NCI-H345 (cell line): ENCODE measurements at places on chromosomes 5 and 9.
A peak's percentile ranks its signal among the peaks of the same experiment; 100 is the strongest.

DNA sequence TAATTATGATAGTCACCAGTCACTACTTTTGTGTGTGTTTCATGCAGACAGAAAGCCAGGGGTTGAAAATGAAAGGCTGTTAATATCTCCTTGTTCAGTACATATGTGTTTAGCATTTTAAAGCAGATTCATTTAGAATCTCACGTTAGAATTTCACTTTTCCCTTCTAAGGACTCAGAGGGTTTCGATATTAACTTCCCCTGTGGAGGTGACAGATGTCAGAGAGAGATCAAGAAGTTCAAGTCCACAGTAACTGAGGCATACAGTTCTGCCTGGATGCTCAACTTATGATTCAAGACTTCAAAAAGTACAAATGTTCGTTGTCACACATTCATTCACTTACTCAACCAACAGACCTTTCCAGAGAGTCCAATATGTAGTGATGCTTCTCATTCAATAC, 251.1 kb downstream of the EBF1 start:
- DNase-seq, result no peak

DNA sequence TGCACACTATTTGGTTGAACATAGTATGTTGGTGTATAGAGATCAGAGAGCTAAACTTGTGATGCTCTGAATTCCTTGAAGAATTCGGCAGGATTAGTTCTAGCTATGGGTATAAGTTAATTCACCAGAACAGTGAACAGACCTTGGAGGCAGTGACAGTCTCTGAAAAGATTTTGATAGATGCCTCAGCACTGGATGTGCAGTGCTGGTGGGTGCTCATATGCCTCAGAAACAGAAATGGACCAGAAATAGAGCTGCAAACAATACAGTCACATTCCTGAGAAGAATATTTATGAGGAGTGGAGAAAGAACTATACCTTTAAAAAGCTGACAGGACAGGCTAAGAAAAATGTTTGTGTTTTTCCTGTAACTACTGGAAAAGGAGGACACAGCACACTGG, 747.7 kb downstream of the KCTD16 start:
- no peak for DNase-seq

DNA sequence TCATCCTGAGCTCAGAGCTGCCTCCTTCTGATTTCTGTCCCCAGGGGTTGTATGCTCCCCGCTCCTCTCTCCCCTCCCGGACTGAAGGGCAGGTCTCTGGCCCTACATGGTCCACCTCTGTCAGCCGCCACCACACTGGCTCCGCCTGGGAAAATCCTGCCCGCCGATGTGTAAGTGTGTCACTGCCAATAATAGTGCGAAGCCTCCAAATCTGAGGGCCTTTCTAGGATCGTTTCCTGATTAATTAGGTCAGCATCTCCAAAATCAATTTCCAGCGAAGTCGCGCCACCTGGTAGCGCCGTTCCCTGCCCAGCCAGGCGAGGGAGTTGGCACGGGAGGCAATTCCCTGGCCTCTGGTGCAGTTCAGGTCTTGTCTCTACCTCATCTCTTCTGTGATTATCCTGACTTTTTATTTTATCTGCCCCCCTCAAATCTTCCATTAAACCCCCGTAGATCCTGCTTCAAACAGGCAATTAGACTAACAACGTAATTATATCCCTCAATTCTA, 73.5 kb downstream of the ZNF618 start:
- no peak for DNase-seq

- DNase-seq, result no peak
Observed at GRCh38 chr5:116740771-116741170, 166.1 kb upstream of the SEMA6A start.

DNA sequence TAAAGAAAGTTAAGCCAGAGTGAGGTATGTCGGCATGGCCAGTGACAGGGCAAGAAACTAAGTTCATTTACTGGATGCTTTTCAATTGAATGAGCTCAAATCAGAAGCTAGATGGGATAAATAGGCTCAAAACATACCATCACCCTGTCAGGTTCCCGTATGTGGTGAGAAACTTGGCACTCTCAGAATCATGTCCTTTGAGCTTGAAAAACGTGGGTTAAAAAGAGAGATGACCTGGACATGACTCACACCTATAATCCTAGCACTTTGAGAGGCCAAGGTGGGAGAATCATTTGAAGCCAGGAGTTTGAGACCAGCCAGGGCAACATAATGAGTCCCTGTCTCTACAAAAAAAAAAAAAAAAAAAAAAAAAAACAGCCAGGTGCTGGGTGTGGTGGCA, 121.7 kb upstream of the RGMB start:
- DNase-seq, result no peak

- peak; percentile 54 for DNase-seq
Observed at GRCh38 chr5:36305571-36306326, 4.0 kb upstream of the RANBP3L start.

GRCh38 chr5:89847743-89848142, 561.8 kb downstream of the CETN3 start:
- DNase-seq, result no peak

DNA sequence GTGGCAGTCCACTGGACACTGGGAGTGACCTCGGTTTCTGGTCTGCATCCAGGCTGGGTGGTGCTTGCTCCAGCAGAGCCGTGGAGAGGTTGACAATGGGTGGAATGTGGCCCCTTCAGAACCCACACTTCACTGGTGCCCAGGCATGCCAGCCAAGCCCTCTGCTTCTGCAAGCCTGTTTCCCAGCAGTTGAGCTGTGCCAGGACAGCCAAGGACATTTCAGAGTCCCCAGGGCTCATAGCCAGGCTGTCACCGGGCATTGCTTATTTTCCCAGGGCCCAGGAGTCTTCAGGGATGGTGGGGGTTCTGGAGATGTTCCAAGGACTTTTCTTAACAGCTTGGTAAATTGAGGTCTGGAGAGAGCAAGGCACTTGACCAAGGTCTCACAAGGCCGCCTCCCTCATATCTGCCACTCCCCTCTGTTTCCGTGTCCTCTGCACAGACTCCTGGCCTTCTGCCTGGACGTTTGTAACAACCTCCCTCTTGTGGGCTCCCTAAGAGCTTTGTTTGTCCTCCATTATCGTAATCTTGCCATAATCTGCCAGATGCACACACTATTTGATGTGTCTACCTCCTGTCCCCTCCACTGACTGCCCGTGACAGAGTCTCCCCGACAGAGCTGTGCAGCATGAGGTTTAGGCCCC, 3.8 kb upstream of the NDST1 start:
- DNase-seq, result no peak

GRCh38 chr9:18357321-18357720, 116.6 kb upstream of the ADAMTSL1 start:
- DNase-seq, result no peak

DNA sequence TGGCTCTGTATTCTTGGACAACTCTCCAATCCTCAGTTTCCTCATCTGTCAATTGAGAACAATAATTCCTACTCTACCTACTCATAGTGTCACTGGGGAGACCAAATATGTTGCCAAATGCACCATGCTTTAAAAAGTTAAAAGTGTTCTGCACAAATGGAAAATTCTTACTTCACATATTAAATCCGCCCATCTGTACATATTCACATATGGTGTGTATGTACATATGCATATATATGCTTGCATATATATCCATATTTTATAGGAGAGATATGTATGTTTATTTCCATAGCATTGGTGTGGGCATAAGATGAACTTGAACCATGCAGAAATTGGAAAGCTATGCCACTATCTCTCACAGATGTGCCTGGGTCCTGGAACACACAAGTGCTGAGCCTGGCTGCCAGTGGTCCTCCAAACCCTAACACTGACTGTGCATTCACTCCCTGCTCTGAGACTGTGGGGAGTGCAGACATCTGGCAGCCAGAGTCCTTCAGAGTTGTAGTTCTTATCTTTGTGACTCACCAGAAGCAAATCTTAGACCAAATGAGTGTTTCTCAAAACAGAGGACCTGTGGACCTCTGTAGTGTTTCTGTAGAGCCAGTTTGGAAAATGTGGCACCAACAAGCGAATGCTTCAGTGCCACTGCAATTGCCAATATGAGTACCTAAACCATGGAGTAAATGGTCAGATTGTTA, 168.7 kb downstream of the GRIA1 start:
- DNase-seq, result no peak

DNA sequence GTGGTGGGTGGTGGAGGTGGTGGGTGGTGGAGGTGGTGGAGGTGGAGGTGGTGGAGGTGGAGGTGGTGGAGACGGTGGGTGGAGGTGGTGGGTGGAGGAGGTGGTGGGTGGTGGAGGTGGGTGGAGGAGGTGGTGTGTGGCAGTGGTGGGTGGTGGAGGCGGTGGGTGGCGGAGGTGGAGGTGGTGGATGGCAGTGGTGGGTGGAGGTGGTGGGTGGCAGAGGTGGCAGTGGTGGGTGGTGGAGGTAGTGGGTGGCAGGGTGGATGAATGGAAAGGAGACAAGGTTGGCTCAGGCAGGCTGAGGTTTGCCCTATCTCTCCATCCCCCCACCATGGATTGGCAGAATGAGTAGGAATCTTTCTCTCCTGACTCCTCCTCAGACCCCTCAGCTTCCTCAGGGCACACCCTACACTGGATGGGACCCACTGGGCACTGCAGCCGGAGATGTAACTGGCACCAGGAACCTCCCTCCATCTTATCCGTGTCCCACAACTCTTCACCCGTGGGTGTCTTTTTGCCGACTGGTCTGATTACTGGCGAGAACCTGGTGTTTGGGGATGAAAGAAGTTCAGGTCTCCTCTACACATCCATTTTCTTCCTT, 166.3 kb downstream of the C9orf50 start:
- DNase-seq, result no peak

GRCh38 chr9:127865645-127866464, 11.4 kb upstream of the ENG start:
- DNase-seq, result no peak

DNA sequence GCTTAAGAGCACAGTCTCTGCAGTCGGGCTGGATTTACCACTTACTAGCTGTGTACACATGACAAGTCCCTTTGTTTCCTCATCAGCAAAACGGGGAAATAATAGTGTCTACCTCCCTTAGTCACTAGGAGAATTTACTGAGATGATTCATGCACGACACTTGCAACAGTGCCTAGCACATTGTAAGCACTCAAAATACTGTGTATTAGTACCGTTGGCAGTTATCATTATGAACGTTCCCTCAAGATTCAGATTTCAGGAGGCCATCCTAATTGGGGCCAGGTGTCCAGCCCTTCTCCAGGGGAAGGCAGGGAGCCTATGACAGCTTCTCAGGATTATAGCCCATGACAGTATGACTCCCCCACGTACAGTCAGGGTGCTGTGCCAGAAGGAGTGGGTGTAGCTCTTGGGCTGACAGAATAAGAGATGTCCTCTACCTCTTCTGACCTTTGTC, 164.3 kb downstream of the DOCK2 start:
- DNase-seq, result peak; percentile 30

GRCh38 chr9:118418887-118419565, 714.8 kb downstream of the TLR4 start:
- no peak for DNase-seq

DNA sequence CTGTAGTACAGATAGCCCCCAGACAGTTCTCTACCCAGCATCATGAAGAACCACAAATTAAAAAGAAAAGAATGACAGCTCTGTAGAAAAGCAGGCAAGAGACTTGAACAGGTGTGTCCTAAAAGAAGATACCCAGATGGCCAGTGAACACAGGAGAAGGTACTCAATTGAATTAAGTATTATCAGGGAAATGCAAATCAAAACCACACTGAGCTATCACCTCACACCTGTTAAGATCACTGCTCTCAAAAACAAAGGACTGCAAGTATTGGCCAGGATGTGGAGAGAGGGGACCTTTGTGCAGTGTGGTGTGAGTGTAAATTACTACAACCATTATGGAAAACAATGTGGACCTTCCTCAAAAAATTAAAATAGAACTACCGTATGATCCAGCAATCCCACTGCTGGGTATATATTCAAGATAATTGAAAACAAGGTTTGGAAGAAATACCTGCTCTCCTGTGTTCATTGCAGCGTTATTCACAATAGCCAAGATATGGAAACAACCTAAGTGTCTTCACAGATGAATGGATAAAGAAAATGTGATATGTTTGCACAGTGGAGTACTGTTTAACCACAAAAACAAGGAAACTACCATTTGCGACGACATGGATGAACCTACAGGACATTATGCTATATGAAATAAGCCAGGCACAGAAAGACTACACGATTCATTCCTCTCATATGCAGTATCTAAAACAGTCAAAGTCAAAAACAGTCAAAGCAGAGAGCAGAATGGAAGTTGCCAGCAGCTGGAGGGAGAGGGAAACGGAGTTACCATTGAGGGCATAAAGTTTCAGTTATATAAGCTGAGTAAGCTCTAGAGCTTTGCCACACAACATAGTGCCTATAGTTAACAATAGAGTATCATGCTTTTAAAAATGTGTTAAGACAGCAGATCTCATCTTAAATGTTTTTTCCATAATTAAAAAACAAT, 102.6 kb downstream of the WNK2 start:
- DNase-seq, result no peak

DNA sequence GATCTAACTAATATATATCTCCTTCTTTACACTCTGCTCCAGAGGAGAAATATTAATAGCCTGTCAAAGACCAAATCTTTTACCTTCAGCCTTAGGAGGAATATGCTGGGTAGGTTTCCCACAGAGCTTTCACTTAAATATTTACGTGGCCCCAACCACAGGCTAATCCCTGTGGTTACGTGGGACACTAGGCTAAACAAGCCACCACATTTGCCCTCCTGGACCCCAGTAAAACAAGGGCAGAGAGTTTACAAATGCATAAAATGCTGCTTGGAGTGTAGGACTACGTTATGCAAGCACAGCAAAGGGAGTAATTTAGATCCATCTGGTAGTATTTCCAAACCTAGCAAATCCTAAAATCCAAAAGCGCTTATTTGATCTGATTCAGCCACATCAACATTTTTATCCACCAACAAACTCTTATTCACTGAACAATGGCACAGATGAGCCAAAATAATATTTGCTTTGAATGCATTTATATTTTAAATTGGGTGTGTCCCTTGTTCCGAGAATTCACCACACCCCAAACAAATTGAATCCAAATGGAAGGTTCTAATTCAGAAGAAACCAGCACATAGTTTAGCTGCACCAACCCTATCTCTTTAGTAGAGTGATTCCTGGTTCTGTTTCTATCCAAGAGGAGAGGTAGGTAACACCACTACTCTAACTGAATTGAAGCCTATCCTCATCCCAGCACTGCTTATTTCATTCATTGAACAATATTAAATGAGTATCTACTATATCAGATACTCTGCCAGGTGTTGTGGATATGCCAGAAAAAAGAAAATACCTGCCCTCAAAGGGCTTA, 179.0 kb downstream of the TSSK1B start:
- DNase-seq, result no peak

GRCh38 chr9:102779356-102779755, 215.8 kb upstream of the CYLC2 start:
- DNase-seq, result no peak

GRCh38 chr5:149775785-149776184, 45.7 kb downstream of the PPARGC1B start:
- DNase-seq, result no peak
